ENCODE measurements at places on chromosomes 3 and 15. TPM values are rescaled to one million over a fixed set of nuclear protein-coding genes. Genes with fewer than 3 reads are reported as not detected.

DNA sequence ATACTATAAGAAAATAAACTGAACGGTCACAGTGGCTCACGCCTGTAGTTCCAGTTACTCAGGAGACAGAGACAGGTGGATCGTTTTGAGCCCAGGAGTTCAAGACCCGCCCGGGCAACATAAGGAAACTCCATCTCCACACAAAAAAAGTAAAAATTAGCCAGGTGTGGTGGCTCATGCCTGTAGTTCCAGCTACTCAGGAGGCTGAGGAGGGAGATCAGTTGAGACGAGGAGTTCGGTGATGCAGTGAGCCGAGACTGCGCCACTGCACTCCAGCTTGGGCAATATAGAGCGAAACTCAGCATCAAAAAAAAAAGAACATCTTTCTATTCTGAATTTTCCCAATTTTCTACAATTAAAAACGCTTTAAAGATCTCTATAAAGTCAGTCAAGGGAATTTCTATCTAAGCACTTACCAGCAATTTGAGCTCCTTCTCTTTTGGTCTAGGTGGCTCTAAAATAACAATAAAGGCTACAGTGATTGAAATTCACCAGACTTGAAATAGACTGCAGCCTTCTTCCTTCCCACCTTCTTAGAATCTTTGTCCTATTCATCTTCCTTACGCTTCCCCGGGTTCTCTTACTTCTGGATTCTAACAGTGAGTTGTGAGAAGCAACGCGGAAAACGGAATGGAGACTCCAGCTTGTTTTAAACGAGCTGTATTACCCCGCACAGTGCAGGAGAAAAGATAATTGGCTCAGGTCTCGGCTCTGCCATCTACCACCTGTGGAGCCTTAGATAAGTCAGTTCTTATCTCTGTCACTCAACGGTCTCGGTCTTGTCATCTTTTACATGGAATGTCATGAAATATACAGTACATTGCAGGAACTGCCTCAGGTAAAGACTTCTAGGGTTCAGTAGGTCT, 812 bp upstream of the SEC62 start:
- DNase-seq = no peak

GRCh38 chr15:83200162-83200561, 7.5 kb downstream of the HDGFL3 start:
- DNase-seq = no peak

DNA sequence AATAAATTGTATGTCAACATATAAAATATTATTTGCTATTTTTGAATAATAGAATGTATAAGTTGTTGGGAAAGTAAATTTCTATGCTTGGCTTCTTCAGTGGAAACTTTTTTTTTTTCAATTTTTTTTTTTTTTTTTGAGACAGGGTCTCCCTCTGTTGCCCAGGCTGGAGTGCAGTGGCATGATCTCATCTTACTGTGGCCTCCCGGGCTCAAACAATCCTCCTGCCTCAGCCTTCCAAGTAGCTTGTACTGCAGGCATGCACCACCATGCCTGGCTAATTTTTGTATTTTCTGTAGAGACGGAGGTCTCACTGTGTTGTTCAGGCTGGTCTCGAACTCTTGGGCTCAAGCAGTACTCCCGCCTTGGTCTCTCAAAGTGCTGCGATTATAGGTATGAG, 16.8 kb downstream of the MBNL1 start:
- DNase-seq = no peak

The RARRES1 gene
- polyA plus RNA-seq = 10.3 TPM

The ISG20 gene
- polyA plus RNA-seq = 7.3 TPM

The BNC1 gene
- not detected for polyA plus RNA-seq

DNA sequence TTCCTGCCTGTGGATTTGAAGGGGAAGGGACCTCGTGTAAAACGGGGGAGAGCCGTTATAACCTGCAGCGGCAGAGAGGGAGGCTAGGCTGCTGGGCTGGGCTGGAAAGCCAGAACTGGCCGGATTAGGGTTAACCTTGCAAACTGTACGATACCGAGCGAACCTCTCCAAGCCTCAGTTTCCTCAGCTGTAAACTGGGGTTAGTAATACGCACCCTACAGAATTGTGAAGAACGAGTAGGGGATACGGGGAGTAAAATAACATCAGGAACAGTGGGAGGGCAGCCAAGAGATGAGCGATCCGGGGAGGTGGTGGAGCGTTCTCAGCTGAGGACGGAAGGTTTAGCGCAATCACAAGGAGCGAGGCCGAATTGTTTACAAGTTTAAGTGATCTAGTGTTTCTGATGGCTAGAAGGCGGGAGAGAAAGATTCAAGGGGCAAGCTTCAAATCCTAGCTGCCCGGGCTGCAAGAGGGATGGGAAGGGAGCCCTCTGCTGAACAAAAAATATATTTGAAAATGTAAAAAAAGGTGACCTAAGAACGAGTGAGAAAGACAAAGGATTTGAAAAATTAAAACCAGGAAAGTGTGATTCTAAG, 768 bp upstream of the SEMA5B start:
- DNase-seq = no peak

The GCHFR gene
- polyA plus RNA-seq = 145 TPM

- peak; percentile 55 for DNase-seq
Measured at GRCh38 chr3:143314251-143315093, 194.9 kb downstream of the CHST2 start.

The SLC51A gene
- polyA plus RNA-seq = 6.5 TPM

DNA sequence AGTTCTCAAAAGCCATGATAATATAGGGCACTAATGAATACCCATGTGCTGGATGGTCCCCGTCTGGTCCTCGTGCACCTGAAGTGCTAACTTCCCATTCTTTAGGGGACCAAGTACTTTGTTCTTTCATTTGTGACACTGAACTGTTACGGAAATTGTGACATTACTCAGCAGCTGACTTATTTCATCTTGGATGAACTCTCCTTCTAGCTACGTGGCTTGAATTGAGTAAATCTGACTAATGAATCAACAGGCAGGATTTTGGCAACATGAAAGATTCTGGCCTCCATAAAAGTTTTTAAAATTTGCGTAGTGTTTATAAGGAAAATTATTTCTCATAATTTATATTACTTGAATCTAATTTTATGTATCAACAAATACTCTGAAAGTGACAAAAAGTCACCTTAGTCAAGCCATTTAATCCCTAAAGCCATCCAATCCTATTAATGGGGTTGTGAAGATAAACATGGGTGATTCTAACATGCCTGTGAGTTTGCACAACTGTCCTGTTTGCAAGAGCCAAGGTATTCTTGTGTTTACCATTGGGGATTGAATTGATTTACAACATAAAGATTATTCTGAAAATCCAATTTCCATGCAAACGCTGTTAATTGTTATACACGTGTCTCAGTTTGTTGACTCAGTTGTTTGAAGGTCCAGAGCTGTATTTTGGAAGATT, 119.9 kb downstream of the AGBL1 start:
- DNase-seq = no peak
